Trophoblast cell (in vitro differentiated cells and primary cell): ENCODE measurements at places on chromosomes 2 and 18.

DNA sequence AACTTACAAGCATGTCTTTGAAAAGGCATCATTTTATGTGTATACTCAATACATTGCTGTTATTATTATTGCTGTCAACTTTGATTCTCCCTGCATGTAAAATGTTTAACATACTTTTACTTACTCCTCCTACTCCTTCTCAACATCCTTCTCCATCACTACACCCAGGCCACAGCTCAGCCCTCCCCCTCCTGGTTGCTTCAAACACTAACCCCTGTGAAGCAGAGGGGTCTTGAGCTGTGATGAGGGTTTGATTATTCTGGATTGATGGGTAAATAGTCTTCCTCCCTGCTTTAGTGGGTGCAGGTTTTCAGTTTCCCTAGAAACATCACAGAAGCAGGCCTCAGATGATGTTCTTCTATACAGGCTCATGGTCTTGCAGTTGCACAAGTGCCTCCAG lies 221.0 kb downstream of the OSR1 start:
- DNase-seq: no peak

DNA sequence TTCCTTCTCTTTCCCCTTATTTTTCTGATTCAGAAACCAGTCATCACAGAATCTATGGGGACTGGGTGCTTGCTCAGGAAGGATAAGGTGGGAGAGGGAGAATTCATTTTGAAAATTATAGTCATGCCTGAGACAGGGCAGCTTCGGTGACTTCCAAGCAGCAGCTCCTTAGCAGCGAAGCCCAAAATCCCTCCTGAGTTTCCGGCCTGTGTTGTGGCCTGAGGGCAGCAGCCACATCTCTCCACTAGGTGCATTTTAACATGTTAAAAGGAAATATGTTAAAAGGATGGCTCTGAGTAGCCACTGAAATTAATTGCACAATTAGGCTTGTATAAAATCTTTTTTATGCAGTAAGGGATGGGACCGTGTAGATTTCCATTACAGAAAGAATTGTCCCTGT lies 207.0 kb upstream of the RAB12 start:
- no peak for DNase-seq

- no peak for DNase-seq
Measured at GRCh38 chr2:101717071-101717845, 19.8 kb downstream of the MAP4K4 start.

GRCh38 chr2:111620281-111620680 lies 263.7 kb downstream of the ANAPC1 start:
- no peak for DNase-seq

GRCh38 chr2:23757686-23758433 lies 169.1 kb downstream of the ATAD2B start:
- peak; percentile 80 for DNase-seq

DNA sequence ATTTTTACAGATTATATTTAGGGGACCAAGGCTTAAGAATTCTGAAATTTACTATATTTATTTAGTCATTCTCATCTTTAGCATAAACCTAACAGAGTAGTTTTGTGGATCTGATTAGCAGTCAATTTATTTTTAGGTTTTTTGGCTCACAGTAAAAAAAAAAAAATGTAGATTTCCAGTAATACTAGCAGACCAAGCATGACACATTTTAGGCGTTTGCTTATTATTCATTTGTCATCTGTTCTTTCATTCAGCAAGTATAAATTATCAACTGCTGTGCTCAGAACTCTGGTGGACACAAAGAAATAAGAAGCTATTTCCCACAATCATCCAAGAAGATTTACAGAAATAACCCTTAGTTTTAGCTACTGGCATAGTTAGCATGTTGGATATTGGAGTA lies 20.6 kb downstream of the PDE1A start:
- no peak for DNase-seq

- DNase-seq: no peak
Measured at GRCh38 chr2:179692610-179693009, 168.8 kb downstream of the ZNF385B start.

GRCh38 chr2:44778671-44779476 lies 162.6 kb upstream of the SIX3 start:
- DNase-seq: no peak

- no peak for DNase-seq
Measured at GRCh38 chr18:26457611-26458353, 90.6 kb downstream of the KCTD1 start.

- DNase-seq: no peak
Measured at GRCh38 chr2:186737732-186738508, 44.1 kb downstream of the FAM171B start.

GRCh38 chr18:48663931-48664847 lies 125.4 kb downstream of the CTIF start:
- DNase-seq: peak; percentile 42

GRCh38 chr2:68747900-68748299 lies 13.3 kb downstream of the ARHGAP25 start:
- DNase-seq: no peak

DNA sequence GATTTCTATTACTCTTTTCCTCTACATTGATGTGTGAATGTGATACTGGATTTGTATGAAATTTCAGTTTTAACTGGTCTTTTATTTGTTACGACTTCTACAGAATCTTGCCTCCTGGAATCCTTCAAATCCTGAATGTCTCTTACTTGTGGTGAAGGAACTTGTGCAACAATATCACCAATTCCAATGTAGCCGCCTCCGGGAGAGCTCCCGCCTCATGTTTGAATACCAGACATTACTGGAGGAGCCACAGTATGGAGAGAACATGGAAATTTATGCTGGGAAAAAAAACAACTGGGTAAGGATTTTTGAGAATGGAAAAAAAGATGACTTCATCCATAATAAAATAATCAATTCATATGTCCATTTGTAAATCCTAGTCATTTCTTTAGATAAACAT lies 134.6 kb downstream of the BABAM2 start:
- DNase-seq: peak; percentile 45

DNA sequence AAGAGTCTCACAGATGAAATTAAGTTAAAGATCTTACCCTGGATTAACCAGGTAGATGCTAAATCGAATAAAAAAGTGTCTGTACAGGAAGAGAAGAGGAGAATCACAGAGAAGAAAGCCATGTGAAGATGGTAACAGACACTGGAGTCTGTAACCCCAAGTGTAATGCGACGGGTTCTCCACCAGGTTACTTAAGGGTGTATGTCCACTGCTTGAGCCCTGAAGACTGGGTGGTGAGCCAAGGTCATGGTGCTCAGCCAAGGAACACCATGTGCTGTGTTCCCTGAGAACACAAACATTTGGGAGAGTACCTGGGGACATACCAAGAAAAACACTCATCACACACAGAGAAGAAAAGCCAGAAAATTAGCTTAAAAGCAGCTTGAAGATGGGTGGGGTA lies 8.2 kb upstream of the ACADL start:
- no peak for DNase-seq

DNA sequence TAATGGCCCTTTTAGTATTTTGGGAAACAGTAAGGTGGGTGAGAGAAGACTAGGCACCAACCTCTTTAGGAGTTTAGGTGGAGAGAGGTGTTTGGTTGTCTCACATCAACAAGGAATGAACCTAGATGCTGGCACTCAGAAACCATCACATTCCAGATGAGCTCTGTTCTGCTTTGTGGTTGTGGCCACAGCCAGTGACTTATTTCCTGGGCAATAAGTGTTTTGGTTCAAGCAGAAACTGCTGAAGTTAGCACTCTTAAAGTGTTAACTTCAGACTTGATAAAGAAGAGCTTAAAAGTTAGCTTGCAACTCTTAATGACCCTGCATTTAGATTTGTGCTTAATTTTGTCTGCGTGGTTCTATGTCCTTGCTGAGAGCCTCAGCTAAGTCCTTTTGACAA lies 929.2 kb downstream of the SLC4A3 start:
- no peak for DNase-seq

- DNase-seq: no peak
Measured at GRCh38 chr2:100278986-100279385, 43.3 kb downstream of the LONRF2 start.

DNA sequence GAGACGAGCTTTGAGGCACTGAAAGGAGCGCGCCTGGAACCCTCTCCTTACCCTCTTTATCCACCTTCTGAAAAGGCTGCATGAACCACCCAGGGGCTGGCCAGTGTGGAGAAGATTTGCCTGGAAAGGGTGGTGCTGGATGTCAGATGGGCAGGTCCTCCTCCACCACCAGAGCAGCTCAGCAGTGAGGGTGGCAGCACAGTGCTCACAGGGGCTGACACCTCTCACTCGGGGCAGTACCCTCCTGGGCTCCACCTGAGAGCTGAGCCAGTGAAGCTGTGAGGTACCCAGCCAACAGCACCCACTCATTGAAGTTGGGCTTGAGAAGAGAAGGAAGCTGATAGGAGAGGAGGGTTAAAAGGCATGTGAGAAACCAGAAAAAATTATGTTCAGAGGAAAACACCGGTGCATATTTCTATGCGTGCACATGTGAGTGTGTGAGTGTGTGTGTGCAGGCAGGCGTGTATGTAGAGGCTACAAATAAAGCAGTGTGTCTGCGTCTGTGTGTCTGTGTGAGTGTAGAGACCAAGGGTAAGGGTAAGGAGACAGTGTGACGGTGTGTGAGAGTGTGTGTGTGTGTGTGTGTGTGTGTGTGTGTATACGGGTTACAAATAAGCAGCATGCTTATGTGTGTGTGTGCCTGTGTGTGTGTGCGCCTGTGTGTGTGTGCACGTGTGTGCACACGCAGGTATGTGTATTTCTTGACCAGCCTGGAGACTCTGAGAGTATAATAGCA lies 40.7 kb downstream of the TEX44 start:
- no peak for DNase-seq
